T-helper 2 cell (primary cell): ENCODE measurements at places on chromosomes 3 and 15.
A peak's percentile ranks its signal among the peaks of the same experiment; 100 is the strongest.

GRCh38 chr3:69321301-69322157 is 64.4 kb downstream of the FRMD4B start:
- DNase-seq: no peak

DNA sequence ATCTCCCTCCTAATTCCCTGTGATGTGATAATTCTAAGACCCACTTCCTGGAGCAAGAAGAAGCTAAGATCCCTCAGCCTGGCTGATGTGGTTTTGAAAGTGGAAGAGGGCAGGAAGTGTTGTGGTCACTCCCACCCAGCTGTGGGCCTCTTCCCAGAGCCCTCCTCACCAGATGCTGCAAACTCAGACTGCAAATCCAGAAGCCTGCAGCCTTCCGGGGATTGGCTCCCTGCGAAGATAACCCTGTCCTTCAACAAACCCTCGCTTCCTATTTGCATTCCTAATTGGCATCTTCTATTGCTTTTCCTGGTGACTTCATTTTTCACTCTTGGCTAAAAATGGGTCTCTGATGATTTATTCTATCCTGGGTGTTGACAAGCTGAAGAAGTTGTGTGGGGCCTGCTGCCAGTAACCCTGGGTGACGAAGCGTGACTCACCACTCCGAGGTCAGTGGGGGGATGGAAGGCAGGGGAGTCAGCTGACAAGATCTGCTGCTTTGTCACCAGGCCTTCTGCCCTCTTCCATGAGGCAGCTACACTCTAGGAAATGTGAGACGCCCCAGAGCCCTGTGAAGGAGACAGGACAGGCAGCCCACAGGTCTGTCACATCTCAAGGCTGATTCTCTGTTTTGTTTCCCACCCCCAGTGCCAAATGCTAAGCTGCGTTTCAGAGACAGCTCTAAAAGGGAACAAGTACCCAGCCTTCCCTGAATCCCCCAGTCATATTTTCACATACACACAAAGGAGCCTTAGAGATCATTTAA is 99.7 kb upstream of the LIPC start:
- DNase-seq: peak; percentile 62

DNA sequence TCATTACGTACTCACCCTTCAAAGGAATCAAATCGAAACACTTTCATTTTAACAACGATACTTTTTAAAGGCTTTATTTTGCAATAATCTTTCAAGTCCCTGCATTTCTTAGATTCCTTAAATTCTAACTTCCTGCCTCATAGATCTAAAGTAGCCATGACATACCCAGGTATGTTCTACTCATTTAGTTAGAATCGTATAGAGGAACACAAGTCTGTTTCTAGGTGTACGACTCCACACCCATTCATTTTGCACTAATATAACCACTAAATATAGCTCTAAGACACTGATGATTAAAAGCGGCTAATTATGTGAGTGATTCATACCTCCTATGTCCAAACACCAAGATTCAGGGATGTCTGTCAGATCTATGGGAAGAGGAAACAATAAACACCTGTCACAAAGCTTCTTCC is 1.3 kb downstream of the ATP13A3 start:
- DNase-seq: no peak

GRCh38 chr3:116339441-116340028 is 105.8 kb downstream of the LSAMP start:
- DNase-seq: no peak

DNA sequence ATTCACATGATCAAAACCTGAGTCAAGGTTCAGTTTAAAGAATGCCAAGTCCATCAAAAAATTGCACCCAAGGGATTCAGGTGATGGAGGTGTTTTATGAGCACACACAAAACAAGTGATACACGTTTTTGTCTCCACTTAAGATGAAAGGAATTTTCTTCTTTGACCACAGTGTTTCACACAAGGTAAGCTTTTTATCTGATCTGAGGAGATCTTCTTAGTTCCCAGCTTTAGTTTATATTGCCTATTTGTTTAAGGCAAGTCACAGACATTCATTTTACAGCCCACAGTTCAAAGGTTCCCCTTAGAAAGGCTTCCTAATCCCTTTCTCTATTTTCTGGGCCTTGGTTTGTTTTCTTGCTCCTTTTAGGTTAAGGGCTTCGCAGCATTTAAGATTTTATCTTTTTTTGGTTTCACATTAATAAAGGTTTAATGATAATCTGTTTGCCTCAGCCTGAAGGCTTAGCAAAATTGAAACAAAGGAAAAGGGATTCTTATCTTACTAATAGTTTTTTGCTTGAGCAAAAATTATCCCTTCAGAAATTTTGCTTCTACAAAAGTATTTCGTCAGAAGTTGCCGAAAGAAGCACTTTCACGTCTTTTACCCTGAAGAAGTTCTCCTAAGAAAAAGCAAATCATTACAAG is 420.5 kb upstream of the NAALADL2 start:
- no peak for DNase-seq

DNA sequence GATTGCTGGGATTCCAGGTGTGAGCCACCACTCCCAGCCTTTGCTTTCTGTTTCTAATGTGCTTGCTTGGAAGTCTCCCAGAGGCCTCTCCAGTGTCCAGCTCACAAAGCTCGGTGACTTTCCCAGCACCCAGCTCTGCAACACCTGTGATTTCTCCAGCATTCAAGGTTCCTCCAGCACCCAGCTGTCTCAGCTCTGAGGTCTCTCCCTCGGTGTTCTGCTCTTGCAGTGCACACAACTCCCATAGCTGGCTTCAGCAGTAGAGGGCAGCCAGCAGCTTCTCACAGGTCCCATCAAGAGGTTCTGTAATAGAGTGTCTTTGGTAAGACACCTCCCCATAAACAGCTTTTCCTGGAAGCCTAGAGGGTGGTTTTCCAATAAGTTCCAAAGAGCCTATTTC is 75.1 kb downstream of the GRM7 start:
- DNase-seq: no peak

- peak; percentile 52 for DNase-seq
Observed at GRCh38 chr3:45665101-45665572, 24.1 kb upstream of the SACM1L start.

DNA sequence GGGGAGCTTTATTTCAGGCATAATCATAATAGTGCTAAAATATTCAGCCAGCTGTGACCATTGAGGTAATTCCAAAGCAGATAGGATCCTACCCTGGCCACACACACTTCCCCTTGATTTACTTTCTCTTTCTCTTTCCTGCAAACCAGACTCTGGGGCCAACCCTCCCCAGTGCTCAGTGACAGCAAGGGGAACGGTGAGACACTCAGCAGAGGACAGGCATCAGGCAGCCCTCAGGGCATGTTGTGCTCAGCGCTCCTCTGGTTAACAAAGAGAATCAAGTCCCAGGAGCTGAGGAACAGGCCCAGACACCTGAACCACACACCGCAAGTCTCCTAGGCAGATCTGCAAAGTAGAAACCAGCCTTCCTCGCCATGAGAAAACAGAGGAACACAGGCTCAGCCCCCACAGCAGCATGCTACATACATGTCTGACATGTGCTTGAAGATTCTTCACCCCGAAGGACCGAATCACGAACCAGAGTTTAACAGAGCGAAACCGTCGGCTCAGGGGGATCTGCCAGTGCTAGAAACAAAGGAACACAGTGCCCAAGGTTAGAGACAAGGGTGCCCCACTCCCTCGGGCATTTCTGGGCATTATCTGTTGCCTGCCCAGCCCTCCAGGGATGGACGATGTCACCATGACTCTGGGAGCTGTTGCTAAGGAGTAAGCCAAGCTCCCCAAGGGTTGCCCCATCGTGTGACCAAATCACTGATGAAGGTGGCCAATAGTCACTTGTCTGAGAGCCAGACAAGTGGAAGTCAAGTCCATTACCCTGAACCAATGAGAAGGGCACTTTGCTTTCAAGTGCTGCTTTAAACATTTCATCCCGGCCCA is 17.5 kb downstream of the HDC start:
- DNase-seq: peak; percentile 81

DNA sequence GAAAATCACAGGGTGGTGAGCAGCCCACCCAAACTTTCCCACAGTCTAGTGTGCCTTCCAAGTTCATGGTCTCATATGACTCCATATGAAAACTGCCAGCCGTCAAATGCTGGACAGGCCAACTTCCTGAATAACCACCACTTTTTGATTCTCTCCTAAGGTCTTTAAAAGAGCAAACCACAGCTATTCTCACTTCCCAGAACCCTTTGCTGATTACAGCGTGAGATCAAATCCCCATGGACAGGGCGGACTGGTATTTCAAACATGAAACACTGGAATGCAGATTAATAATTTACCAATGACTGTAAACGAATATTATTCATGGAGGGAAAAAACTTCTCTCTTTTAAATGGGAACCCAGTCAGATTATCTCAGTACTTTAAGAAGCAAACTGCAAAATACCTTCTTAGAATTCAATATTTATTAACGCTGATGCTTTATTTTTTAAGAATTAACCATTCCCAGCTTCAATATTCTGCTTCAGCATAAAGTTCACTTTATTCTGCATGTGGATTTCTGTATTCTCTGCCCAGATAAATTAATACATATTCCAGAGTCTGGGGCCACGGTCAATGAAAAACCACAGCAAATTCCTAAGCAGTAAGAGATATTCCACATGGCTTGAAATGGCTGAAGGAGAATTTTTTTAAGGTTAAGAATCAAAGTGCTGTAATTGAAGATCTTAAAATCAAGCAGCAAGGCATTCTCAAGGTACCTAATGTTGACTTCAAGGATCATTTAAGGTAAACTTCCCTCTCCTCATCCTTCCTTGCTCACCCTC is 42.9 kb downstream of the MYO1E start:
- DNase-seq: no peak

- no peak for DNase-seq
Observed at GRCh38 chr15:70351941-70352774, 254.4 kb upstream of the TLE3 start.

DNA sequence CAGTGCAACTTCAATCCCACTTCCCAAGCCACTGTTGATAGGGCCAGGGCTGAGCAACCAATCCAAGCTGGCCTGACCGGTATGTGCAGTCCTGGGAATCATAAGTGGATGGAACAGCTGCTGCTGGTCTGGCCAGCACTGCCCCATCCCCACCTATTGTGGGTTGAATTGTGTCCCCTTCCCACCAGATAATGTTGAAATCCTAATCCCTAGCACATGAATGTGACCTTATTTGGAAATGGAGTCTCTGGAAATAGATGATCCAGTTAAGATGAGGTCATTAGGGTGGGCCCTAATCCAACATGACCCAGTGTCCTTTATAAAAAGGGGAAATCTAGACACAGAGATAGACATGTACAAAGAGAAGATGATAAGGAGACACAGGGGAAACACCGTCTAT is 13.7 kb upstream of the PDIA5 start:
- no peak for DNase-seq

GRCh38 chr3:170033489-170033888 is 4.3 kb upstream of the GPR160 start:
- no peak for DNase-seq

- DNase-seq: peak; percentile 95
Observed at GRCh38 chr15:64430000-64430735, 30.2 kb upstream of the ZNF609 start.

DNA sequence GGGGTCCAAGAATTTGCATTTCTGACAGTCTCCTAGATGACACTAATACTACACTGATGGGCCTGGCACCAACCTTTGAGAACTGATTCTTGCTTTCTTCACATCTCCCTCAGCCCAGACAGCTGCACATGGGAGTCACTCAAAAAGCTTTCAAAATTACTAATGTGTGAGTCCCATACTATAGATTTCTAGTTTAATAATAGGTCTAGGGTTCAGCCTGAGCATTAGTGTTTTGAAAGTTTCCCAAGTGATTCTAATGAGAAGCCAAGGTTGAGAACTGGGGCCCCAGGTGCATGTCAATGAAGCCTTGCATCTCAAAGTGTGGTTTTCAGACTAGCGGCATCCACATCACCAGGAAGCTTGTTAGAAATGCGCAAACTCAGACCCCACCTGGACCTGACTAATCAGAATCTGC is 159.9 kb upstream of the CMC1 start:
- DNase-seq: no peak
